Stimulated activated CD4-positive, alpha-beta T cell treated with anti-CD3 and anti-CD28 coated beads, Interleukin-1b, Interleukin-23, amount 100 ng/mL, for 48 hours (primary cell): ENCODE measurements at places on chromosomes 4 and X.
A peak's percentile ranks its signal among the peaks of the same experiment; 100 is the strongest.

- no peak for DNase-seq
These were observed 35.5 kb downstream of the RNF212 start for GRCh38 chr4:1077711-1078477.

DNA sequence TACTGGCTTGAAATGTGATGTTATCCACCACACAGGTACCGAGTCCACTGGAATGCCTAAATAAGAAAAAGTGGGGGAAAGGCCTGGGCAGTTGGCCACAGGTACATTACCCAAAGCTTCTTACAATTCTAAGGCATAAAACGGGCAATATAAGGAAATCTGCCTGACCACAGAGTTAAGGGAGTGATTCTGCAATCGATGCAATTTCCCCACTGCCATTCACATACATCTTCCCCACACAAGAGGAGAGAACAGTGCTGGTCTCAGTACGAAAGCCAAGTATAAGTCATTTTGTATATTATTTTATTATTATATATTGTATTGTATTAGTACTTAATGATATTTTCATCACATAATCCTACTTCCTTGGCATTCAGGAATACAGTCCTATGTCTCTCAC is 30.6 kb downstream of the RFC1 start:
- DNase-seq, result no peak

DNA sequence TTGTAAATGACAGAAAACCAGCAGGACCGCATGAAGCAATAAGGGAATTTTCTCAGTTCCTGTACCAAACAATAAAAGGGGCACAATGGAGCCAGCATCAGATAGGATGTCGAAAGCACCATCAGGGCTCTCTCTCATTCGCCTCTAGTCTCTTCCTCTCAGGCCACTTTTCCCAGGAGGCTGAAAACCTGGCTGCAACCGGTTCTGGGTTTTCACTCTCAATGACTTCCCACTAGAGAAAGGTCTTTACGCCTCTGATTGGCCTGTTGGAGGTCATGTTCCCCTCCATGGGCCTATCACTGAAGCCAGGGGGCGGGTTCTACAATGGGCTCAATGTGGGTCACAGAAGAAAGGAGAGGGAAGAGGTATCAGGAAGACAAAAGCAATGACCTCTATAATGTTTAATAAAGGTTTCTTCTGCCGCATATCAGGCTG is 29.3 kb downstream of the ZNF827 start:
- DNase-seq, result no peak

DNA sequence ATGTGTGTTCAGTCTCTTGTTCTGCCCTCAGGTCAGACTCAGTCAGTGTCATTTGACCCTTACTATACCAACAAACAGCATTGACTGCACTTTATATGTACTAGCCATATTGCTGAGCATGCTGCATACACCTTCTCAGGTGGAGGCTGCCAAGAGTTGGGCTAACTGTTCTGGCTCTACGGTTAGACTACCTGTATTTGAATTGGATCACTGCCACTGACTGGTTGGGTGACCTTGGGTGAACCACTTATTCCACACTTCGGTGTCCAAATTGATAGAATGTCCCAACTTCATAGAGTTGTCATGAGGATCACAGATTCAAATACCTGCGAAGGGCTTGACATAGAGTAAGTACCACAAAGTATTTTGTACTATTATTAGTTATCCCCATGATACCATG is 91.2 kb upstream of the GPR50 start:
- no peak for DNase-seq

GRCh38 chrX:78944351-78944750 is 840 bp upstream of the P2RY10 start:
- DNase-seq, result no peak

DNA sequence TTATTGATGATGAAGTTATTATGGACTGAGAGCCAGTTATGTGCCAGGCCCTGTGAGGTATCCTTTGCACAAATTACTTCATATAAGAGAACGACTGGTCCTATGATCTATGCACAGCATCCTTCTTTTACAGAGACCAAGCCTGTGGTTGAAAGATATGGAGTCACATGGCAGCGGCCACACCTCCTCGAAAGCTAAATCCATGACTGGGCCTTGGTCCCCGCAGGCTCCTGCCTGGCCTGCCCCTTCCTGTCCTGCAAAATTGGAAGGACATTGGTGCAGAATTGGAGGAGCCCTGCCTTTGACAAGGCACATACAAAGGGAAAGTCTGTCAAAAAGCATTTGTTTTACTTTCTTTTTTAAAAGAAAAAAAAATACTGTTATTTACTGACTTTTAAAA is 18.3 kb downstream of the SORBS2 start:
- DNase-seq, result no peak

- DNase-seq, result no peak
These were observed 75.7 kb downstream of the CC2D2A start for GRCh38 chr4:15545371-15545770.

DNA sequence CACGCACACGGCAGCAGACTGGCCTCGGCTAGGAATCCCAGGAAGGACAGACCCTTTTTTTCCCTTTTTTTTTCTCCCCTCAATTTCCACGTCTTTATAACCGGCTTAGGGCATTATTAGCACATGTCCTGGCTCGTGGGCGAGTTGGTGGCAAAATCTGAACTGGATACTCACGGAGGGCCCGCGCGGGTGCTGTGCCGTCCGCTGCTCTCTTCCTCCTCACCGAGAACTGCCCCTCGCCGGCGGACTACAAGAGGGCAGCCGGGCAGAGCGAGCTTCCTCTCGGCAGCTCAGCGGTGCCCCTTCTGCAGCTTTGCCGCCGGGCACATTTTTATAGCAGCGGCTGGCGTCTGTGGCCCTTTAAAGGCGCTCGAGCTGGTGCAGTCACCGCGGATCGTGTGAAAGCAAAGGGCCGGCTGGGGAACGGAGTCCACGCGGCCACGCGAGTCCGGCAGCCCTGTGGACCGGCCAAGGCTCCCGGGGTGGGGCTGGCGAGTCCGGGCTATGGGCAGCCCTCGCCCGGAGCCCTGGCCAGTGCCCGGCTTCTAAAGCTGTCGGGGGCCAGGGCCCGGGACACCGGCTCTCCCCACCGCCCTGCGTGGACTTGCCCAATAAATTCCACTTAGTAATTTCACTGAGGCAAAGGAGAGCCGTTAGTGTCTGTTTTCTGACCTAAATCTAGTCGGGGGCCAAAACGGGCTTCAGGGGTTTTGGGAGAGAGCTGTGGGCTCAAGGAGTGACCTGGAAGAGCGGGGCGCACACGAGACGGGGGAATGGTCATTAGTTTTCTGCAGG is 1.3 kb upstream of the CITED1 start:
- peak; percentile 3 for DNase-seq
